Muscle of leg (tissue), 16 donors: ENCODE measurements at places on chromosomes 6 and 20. TPM values are rescaled to one million over a fixed set of nuclear protein-coding genes. Genes with fewer than 3 reads are reported as not detected.

Gene CTNNBL1
- total RNA-seq, result 21.9 TPM

Gene HSPA12B
- 18.3 TPM for total RNA-seq

Gene FANCE
- total RNA-seq, result 22.3 TPM

Gene SMIM29
- total RNA-seq, result 12.0 TPM

Gene CDSN
- total RNA-seq, result not detected

Gene MMS22L
- 9.2 TPM for total RNA-seq

Gene AIF1
- 29.2 TPM for total RNA-seq

Gene PDYN
- not detected for total RNA-seq

Gene C20orf204
- total RNA-seq, result 0.84 TPM

Gene ATXN1
- total RNA-seq, result 19.9 TPM

Gene FAXC
- 1.2 TPM for total RNA-seq

Gene PDE7B
- total RNA-seq, result 10.3 TPM

Gene BMP5
- 17.6 TPM for total RNA-seq

Gene NOX3
- total RNA-seq, result not detected

Gene BCAS1
- total RNA-seq, result 2.6 TPM

Gene C20orf144
- total RNA-seq, result 0.04 TPM

Gene RNF182
- 0.53 TPM for total RNA-seq

Gene ACSS1
- total RNA-seq, result 10.5 TPM

Gene MOG
- total RNA-seq, result not detected

Gene NAA20
- total RNA-seq, result 40.9 TPM

Gene E2F1
- total RNA-seq, result 7.8 TPM

Gene SGK2
- 0.75 TPM for total RNA-seq

Gene RNASET2
- 20.4 TPM for total RNA-seq

Gene PHF1
- 26.3 TPM for total RNA-seq

Gene POM121L2
- not detected for total RNA-seq
